CD4-positive, alpha-beta T cell treated with Interleukin-1 beta for 1 hour (primary cell): ENCODE measurements at places on chromosomes 6 and 20.
A peak's percentile ranks its signal among the peaks of the same experiment; 100 is the strongest.

GRCh38 chr6:169839898-169840631 is 88.6 kb downstream of the ERMARD start:
- no peak for DNase-seq

GRCh38 chr6:148379966-148380713 is 37.5 kb downstream of the SASH1 start:
- no peak for DNase-seq

- DNase-seq, result no peak
Measured at GRCh38 chr6:44618371-44618770, 230.9 kb downstream of the CDC5L start.

- DNase-seq, result peak; percentile 59
Measured at GRCh38 chr20:34874094-34874654, 1.5 kb upstream of the GGT7 start.

GRCh38 chr6:107179004-107179403 is 63.7 kb upstream of the BEND3 start:
- DNase-seq, result no peak

GRCh38 chr6:16440636-16441212 is 202.3 kb downstream of the GMPR start:
- DNase-seq, result peak; percentile 43

DNA sequence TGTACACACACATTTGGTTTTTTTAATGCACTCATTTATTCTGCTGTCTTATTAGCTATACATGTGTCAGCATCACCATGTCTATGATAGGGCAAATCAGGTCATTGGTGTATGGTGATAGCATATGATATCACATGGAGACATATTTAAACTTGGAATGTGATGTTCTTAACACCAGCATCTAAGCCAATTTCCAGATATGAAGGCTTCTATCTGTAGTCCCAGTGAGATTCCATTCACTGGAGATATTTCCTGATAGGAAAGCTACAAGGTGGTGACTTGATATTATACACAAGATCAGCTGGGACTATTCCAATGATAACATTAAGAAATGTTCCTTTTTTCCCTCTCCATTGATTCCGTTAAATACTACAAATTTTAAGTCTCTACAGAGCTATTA is 89.3 kb downstream of the TASP1 start:
- DNase-seq, result no peak

DNA sequence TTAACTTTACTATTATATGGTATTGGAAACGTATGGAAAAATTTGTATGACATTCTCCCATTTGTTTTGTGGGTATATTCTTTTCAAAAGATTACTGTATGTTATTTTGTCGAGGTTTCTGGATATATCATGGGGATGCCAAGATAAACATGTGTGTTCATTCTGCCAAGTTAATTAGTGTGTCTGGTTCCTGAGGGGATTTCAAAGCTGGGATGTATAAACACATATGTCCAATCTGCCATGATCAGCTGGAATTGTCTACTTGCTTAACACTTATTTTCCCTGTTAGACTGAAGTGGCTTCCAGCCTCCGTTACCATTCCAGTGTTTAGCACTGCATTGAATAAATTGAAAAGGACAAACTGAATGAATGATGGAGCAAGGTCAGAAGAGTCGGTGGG is 86.2 kb downstream of the DNAH8 start:
- no peak for DNase-seq

GRCh38 chr20:55632592-55632991 is 372.7 kb downstream of the CBLN4 start:
- no peak for DNase-seq

GRCh38 chr6:162857326-162857725 is 129.6 kb downstream of the PACRG start:
- DNase-seq, result no peak

GRCh38 chr6:145844933-145845540 is 30.4 kb upstream of the FBXO30 start:
- no peak for DNase-seq

DNA sequence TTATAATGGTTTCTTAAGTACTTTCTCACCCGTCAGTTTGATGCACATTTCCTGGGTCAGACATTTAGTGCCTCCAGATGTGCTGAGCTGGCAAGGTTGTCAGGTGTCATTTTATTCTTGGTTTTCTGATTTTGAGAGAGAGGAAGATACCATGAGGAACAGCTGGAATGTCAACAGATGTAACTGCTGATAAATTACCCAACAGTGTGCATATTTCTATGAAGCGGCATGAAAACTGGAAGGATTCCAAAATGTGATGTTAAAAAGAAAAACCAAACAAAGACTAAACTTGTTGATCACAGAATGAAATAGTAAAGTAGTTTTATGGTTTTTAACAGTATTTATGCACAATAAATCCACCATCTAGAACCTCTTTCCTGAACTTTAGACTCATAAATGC is 447.3 kb downstream of the HDGFL1 start:
- no peak for DNase-seq

GRCh38 chr6:2737885-2738284 is 12.8 kb downstream of the MYLK4 start:
- no peak for DNase-seq

DNA sequence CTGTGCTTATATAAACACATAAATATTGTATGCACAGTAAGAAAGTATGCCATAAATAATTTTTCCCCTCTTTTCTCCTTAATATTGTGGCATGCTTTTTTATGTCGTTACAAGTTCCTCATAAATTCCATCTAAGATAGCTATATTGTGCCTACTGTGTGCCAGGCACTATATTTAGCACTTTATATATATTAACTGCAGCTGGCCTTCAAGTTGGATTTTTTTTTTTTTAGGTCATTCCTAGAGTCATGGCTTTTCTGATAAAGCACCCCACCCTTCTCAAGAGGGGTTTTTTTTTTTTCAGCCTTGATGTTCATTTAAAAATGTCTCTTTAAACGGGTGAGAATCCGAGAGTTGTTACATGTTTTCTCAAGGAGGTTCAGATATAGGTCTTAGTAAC is 42.8 kb upstream of the RNF8 start:
- no peak for DNase-seq

DNA sequence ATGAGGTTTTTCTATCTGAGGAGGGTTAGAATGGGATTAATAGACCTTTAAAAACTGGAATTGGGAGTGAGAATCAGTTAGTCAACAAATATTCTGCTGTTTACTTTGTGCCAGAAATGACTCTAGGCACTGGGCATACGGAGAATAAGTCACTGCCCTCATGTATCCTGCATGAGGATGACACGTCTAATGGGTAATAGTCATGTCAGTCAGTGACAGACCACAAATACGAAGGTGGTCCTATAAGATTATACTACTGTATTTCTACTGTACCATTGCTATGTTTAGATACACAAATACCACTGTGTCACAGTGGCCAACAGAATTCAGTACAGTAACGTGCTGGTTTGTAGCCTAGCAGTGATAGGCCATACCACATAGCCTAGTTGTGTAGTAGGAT is 30.7 kb downstream of the ZFAND3 start:
- DNase-seq, result no peak

DNA sequence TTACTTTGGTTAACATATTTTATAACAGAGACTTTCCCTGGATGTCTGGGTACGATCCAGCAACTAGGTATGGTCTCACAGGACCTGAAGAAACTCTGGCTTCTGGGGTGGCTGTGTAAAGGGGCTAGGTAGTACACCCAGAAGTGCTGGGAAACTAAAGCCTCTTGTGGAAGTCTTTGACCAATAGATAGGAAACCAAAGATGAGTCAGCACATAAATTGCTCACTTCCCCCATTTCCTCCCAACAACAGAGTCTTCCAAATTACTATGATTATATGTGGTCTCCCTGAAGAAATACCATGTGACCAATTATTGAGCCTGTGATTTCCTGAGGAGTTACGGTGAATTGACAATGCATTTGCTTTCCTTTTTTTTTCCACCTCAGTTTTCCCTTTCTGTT is 26.8 kb upstream of the TBX18 start:
- DNase-seq, result no peak

- DNase-seq, result no peak
Measured at GRCh38 chr20:34952671-34953070, 2.9 kb downstream of the GSS start.

DNA sequence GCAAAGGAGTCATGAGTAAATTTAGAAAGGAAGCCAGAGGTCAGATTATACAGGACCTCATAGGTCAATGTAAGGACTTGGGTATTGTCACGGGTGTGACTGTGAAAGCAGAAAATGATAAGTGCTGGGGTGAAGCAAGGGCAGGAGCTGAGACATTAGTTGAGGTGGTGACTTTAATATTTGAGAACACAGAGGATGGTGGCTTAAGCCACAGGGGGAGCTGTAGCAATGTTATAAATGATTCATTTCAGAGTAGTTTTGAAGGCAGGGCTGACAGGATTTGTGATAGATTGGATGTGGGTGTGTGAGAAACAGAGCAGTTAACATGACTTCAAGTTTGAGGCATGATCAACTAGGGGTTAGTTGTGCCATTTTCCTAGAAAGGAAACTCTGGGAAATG is 659.9 kb downstream of the EPM2A start:
- no peak for DNase-seq

DNA sequence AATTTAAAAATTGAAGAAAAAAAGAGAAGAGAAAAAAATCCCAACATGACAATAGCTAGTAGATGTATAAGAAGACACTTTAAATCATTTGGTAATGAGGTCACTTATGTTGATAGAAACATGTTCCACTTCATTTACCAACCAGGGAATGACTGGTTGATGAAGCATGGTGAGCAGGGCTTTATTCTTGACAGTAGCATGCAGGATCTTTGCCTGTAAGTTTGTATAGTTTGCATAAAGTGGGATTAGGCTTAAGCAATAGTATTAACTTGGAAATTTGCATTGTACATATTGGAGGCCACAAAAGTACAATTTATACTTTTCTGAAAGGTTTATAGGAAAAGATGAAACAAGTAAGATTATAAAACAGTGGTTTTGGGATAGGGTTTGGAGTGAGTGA is 67.0 kb downstream of the NOX3 start:
- no peak for DNase-seq

- DNase-seq, result no peak
Measured at GRCh38 chr20:25223179-25223661, 24.7 kb upstream of the PYGB start.

GRCh38 chr6:11222385-11223277 is 9.8 kb downstream of the NEDD9 start:
- no peak for DNase-seq

- DNase-seq, result no peak
Measured at GRCh38 chr20:59291740-59292383, 8.5 kb upstream of the EDN3 start.

- no peak for DNase-seq
Measured at GRCh38 chr6:109964949-109965348, 13.2 kb upstream of the GPR6 start.

DNA sequence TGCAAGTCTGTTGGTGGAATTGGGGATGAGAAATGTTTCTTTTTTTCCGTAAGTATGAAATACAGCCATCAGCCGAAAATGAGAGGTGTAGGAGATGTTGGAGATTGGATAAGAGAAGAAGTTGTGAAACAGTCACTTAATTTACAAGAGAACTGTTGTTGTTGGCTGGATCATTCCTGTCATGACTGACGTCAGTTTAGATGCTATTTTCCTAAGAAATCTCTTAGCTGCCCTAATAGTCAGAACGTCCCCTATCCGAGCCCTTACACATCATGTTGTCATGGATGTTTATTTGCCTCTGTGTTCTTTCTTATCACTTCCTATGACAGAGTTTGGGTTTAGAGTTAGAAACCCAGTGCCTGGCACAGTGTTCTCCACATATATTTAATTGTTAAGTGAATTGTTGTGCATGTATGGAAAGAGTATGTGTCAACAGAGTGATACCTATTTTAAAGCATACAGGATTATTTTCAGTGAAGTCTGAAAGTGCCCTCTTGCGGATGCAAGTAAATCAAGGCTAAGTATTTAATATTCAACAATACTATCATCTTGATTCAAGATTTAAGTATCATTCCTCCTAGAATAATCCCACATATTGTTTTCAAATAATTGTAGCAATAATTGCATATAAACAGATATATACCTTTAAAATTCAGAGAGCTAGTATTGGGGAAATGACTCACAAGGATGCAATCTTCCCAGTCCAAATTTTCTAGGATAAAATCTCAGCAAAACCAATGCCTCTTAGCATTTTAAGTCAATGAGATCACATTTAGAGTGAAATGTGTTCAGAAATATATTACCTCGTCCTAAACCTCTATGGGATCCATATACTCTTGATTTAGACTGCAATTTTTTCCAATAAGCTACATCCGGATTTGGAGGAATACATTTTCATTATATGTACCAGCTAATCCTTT is 309.9 kb upstream of the NOX3 start:
- no peak for DNase-seq

GRCh38 chr20:12159261-12159660 is 241.6 kb downstream of the BTBD3 start:
- DNase-seq, result no peak

GRCh38 chr6:144395014-144395413 is 109.9 kb downstream of the UTRN start:
- DNase-seq, result no peak

GRCh38 chr6:11648889-11649288 is 111.3 kb downstream of the TMEM170B start:
- DNase-seq, result no peak

DNA sequence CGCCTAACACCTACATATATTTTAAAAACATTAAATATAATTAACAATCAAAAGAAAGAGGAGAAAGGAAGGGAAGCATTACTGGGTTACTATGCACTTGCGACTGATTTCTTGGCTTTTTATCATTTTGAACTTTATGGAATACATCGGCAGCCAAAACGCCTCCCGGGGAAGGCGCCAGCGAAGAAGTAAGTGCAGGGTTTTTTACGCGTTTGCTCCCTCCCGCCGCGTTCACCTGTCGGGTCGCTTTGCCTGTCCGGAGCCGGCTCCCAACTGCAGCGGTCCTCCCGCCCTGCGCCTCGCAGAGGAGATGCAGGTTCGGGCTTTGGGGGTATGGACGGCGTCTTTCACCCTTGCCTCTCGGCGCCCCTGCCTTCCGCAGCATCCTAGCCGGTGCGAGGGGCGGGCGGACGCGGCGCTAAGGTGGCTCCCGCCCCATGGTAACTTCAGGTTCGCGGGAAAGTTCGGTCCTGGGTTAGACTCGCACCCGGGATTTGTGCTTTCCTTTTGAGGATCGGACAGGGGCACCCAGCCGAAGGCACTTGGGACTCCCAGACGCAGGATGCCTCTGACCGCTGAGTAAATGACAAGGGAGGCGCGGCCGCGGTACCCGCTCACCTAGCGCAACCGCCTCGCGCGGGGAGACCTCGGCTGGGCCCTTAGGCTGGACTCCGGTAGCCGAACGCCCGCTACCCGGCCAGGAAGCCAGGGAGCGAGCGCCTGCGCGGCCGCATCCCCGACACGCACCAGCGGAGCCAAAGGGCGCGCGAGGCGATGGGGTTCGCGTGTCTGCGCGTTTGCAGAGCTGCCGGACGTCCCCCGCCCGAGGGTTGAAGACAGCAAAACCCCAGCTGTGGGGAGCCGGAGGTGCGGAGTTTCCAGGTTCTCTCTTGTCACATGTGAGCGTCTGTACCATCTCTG is 891 bp downstream of the RSPO3 start:
- DNase-seq, result no peak

DNA sequence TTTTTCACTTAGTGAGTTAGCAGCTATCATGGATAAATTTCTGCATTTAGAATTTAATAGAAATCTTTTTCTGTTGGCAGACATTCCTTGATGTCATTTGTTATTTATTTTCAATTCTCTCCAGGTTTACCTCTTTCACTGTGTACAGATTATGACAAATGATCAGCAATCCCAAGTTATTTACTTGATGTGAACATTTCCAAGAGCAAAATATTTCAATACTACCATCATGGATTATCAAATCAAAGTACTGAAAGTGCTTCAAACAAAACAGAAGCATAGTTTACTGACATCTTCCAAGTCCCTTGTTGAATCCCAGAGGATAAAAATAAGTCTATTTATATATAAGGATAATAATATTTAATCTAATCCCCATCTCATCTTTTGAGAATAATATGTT is 852.2 kb upstream of the CITED2 start:
- DNase-seq, result no peak

GRCh38 chr6:136210398-136211165 is 39.5 kb downstream of the MTFR2 start:
- no peak for DNase-seq
